Fibroblast of the aortic adventitia (primary cell): ENCODE measurements at places on chromosomes 7 and 10. TPM values are rescaled to one million over a fixed set of nuclear protein-coding genes. Genes with fewer than 3 reads are reported as not detected.
A peak's percentile ranks its signal among the peaks of the same experiment; 100 is the strongest.

Gene ZCWPW1
- 2.4 and 3.0 TPM in 2 replicates for total RNA-seq

Gene SPDYE2B
- 0.16 TPM in 1 of 2 replicates, not detected in the other for total RNA-seq

Gene HTR5A
- total RNA-seq: not detected in 2 replicates

Gene ABCC2
- total RNA-seq: 0.98 and 1.4 TPM in 2 replicates

Gene SOSTDC1
- total RNA-seq: 0.36 TPM in 1 of 2 replicates, not detected in the other

Gene ADIRF
- total RNA-seq: 37.8 and 48.4 TPM in 2 replicates

Gene TAS2R5
- 1.4 TPM in 1 of 2 replicates, not detected in the other for total RNA-seq

Gene ZNF503
- total RNA-seq: 21.7 and 29.8 TPM in 2 replicates

Gene LRIT1
- not detected in 2 replicates for total RNA-seq

Gene MINDY4
- total RNA-seq: 7.3 and 13.2 TPM in 2 replicates

Gene SPDYE16
- 0.09 and 0.33 TPM in 2 replicates for total RNA-seq

Gene NOLC1
- total RNA-seq: 37.2 and 45.3 TPM in 2 replicates

GRCh38 chr7:84237533-84238173, 43.1 kb upstream of the SEMA3A start:
- peak; percentile 93 for DNase-seq

DNA sequence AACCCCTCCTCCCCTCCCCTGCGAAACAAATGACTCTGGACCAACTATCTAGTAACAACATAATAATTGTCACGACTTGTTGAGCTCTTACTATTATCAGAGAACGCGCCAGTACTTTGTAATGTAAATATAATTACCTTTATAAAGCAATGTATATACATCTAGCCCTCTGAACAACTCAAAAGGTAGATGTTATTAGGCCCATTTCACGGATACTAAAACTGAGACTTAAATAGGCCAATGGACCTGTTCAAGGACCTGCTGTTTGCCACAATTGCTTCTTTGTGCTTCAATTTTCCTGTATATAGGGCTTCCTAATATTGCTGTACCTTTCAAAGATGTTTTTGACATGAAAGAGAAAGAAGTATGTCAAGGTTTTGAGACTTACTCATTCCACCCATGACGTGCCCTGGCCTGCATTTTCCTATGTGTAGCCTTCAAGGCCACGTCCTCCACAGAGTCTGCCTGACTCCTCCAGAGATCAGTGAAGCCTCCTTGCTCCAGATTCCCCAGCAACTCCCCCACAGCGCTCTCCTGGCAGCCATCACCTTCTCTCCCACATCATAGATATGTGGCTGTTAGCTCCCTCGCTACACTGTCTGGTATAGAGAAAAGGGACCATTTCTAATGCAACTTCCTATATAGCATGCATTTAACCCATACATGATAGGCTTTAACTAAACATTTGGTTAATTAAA, 156.6 kb downstream of the SKIDA1 start:
- DNase-seq: no peak

DNA sequence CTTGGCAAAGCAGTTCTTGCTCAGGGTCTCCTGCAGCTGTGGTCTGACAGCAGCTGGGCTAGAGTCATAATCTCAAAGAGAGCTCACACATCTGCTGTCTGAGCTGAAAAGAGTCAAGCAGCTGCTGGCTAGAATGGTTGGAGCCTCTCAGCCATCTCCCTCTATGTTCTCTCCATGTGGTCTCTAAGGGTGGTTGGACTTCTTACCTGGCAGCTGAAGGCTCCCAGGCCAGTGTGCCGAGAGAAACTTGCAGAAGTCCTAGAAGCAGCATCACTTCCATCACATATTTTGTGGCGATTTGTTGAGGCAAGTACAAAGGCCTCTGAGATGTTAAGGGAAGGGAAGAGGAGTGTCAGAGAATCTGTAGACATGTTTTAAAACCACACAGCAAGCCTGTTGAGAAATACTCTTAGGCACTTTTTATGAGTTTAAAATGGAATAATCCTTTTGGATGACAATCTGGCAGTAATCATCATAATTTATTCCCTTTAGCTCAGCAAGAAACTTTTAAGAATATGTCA, 93.2 kb downstream of the REEP3 start:
- DNase-seq: peak; percentile 27

- no peak for DNase-seq
These were observed 81.6 kb upstream of the ICA1 start for GRCh38 chr7:8343556-8343955.

GRCh38 chr10:34499612-34500279, 315.4 kb downstream of the PARD3 start:
- DNase-seq: no peak

GRCh38 chr10:110833941-110834628, 37.6 kb upstream of the PDCD4 start:
- no peak for DNase-seq

DNA sequence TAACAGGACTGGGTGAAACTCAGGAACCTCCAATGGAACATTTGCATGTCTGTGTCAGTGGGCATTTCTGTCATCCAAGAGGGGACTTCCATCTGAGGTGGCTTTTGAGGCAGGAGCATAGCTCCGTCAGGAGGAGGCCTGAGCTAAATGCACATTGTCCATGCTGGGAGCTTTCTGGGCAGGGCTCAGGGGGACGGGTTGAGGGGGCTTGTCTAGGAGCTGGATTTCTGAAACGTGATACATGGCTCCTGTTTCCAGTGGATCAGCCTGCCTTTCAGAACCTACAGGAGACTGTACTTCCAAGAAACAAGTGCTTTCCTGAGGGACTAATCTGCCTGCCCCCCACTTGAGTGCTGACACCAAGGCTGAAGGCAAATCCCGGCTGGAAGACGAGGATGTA, 40.5 kb upstream of the GDF10 start:
- DNase-seq: no peak

DNA sequence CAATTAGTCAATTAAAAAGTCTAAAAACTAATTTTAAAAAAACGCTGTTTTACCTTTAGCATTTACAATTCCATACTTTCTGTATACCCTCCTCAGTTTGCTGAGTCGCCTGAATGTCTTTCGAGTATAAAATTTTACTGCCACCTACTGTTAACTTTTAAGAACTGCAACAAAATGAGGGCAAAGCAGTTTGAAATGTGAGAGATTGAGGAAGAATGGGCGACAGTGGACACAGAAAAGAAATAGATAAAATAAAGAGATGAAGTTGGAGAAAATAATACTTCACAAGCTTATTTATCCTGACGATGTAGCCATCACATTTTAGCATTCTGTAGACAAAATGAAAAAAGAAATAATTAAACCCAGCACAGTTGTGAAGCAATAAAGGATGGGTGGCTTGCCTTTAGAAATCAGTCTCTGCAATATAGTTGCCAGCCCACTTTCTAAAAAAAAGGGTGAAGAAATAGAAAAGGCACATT, 110.8 kb upstream of the PTN start:
- peak; percentile 80 for DNase-seq

DNA sequence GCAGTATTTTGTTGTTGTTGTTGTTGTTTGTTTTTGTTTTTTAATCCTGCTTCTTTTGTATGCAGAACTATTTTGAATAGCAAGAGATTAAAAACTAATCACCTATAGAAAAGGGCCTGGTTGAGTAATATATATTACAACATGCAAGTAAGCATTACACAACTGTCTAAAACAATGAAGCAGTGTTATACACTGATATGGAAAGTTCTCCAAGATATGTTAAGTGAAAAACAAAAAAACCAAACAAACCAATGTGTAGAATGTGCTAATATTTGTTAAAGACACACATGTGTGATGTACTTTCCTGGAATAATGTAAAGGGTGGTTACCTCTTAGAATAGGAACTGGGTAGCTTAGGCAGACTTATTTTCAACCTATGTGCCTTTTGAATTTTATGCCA, 117.4 kb downstream of the ZNF365 start:
- DNase-seq: peak; percentile 22

- no peak for DNase-seq
These were observed 94.9 kb downstream of the NPSR1 start for GRCh38 chr7:34752929-34753328.

DNA sequence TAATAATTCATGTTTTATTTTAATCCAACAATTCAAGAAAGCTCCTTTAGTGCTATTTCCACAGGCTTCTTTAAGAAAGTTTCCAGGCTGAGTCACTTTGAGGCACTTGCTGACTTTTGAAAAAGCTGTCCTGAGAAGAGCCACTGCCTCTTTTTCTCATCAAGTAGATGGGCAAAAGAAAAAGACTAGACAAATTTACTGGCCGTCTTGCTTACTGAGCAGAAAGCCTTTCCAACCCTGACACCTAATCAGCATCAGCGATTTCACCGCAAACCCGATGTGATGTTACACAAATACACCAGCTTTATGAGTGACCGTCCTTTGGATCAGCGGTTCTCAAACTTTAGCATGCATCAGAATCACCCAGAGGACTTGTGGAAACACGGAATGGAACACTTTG, 24.3 kb downstream of the CTTNBP2 start:
- DNase-seq: no peak

- peak; percentile 92 for DNase-seq
These were observed 33.4 kb downstream of the CDCA7L start for GRCh38 chr7:21912305-21912704.

DNA sequence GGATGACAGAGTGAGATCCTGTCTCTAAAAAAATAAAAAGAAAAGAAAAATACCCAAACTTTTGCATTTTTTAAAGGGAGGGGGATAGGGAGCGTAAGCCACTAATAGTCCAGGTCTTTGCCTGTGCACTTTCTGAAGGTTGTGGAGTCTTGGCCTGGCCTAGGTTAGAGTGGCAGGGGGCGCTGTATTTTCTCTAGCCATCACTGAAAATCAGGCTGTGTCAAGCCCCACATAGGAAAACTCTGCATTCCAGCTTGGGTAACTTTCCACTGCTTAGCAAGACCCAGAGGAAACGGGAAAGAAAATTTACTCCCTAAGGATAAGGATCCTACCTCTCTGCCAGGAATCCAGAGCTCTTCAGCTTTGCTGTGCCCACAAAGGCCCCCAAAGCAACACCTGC, 10.5 kb upstream of the PAX4 start:
- peak; percentile 13 for DNase-seq

DNA sequence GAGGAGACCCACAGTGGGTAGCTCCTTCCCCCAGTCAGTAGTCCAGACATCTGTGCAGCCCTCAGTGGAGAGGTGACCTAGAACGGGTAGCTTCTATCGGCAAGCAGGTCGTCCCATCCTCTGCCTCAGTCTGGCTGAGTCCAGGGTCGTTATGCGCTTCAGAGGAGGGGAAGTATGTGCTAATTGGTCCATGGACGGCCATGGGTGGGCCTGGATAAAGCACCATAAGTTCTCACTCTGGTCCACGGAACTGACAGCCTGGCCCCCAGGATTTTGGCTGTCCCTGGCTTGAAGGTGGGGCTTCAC, 78.6 kb downstream of the HDAC9 start:
- DNase-seq: no peak

- DNase-seq: no peak
These were observed 245.6 kb downstream of the BICC1 start for GRCh38 chr10:58758321-58758720.

- DNase-seq: peak; percentile 11
These were observed 125.7 kb downstream of the TSPAN12 start for GRCh38 chr7:120732256-120732655.

DNA sequence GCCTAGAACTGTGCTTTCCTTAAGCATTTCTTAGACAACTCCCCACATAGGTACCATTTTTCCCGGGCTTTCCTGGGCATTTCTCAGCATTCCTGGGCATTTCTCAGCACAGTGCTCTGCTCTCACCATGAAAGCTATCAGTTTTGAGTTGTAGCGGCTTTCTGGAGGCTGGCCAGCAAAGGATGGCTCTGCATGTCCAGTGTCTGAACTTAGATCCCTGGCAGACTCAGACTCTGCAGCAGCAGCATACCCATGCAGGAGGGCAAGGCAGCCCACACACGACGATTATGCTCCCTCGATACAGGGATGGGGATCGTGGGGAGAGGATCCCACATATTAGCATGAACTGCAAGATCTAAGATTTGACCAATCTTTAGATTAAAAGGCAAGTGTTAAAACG, 248.9 kb upstream of the MKI67 start:
- DNase-seq: no peak

GRCh38 chr7:112238852-112239610, 32.5 kb downstream of the ZNF277 start:
- DNase-seq: peak; percentile 14

DNA sequence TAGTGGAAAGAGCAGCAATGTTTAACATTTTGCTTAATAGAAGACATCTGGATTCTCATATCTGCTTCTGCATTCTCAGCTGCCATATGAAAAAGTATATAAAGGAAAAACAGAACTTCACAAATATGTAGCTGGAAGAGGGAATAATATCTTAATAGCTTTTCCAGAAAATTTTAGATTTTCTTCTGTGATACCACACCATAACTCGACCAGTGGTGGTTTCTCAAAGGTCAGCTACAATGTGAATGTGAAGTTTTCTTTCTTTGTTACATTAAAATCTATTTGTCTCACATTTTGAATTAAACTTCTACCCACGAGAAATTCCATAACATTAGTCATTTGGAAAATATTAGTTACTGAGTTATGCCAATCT, 339.8 kb downstream of the PARD3 start:
- DNase-seq: peak; percentile 26

DNA sequence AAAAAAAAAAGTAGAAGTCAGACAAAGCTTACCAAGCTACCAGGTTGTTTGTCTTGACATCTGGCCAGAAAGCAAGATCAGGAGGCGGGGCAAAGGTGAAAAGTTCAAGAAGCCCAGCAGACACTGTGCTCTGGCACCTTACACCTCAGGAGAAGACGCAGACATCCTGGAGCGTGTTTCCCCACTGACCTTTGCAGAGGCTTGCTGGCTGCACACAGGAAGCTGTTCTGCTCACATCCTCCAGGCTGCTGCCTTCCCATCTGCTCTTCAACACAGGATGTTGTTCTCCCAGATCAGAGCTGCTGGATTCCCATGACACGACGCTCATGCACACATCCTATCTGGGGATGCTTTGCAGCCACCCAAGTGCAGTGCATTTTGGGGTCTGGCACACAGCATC, 174.4 kb upstream of the KIAA1217 start:
- DNase-seq: no peak

GRCh38 chr7:152733286-152733934, 26.1 kb upstream of the ACTR3B start:
- DNase-seq: peak; percentile 2

GRCh38 chr10:110788620-110789385, 82.9 kb upstream of the PDCD4 start:
- no peak for DNase-seq

- peak; percentile 59 for DNase-seq
These were observed 21.6 kb downstream of the TACC2 start for GRCh38 chr10:122010405-122011050.

- DNase-seq: no peak
These were observed 494 bp downstream of the VSIR start for GRCh38 chr10:71772832-71773220.

DNA sequence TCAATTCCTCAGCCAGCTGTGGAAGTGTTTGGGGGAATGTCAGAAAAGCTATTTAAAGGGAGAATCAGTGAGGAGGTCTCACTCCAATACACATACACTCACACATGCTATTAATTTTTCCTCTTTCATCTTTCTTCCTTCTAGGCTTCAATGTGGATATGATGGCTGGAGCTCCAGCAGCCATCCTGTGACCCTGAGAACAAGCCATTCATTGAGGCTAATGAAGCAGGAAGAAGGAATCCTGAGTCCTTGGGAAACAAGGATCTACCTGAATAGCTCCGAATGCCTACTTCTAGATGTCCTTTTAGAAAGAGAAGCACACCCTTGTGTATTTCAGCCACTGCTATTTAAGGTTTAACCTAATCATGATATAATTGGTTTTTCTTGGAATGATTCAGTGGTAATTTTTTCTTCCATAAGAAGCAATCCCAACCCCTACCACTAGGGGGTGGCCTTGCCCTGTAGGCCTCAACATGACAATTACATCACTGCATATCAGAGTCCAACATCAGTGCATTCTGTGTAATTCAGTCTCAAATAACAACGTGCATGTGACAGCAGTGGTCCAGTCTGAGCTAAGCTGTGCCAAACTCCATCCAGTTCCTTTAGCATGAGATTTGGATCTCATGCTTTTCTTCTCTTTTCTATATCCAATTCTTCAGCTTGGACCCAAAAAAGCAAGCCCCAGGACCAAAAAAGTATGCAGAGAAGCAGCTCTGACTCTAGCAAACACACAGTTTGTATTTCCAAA, 85.3 kb upstream of the ANKRD1 start:
- peak; percentile 80 for DNase-seq
